Activated CD8-positive, alpha-beta memory T cell treated with anti-CD3 and anti-CD28 coated beads, Interleukin-2, amount 10 ng/mL, durations not matched to agents 7 days and 5 days (primary cell): ENCODE measurements at places on chromosomes 2 and 18. TPM values are rescaled to one million over a fixed set of nuclear protein-coding genes. Genes with fewer than 3 reads are reported as not detected.

Gene PROC
- not detected for total RNA-seq

Gene CNDP1
- 0.28 TPM for total RNA-seq

Gene LBX2
- total RNA-seq, result 2.4 TPM

Gene PCARE
- not detected for total RNA-seq

Gene SCTR
- total RNA-seq, result not detected

Gene NDC80
- 101 TPM for total RNA-seq

GRCh38 chr2:72973566-72974435, 56.5 kb downstream of the EMX1 start:
- H3K27me3 ChIP-seq, result peaks cover 7% of the 10 kb centered on the region
- DNase-seq, result peak; percentile 64
- H3K4me3 ChIP-seq, result no peak overlapping the region
- no peak overlapping the region for H3K27ac ChIP-seq
- H3K36me3 ChIP-seq, result no peaks in the 10 kb centered on the region
- no peaks in the 10 kb centered on the region for H3K4me1 ChIP-seq

DNA sequence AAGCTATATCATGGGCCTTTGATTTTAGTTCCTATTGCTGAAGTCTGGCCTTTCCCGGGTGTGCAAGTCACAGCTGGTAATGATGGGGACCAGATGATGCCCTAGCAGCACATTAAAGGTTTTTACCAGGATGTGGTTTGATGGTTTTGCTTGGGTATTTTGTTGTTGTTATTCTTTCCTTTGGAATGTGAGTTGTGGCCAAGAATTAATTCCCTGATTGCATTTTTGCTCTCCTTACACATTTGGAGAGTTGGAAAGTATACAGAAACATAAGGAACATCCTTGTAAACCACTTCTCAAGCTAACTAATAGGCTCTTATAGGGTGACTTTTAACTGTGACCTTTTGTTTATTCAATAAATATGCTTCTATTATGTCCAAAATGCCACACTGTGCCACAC, 154.1 kb upstream of the MMADHC start:
- H3K27me3 ChIP-seq, result no peaks in the 10 kb centered on the region
- no peaks in the 10 kb centered on the region for H3K4me1 ChIP-seq
- no peaks in the 10 kb centered on the region for H3K36me3 ChIP-seq
- H3K27ac ChIP-seq, result no peak overlapping the region

- peaks cover 10% of the 10 kb centered on the region for H3K27me3 ChIP-seq
- no peak for DNase-seq
- H3K27ac ChIP-seq, result no peak overlapping the region
- no peak overlapping the region for H3K4me3 ChIP-seq
- H3K36me3 ChIP-seq, result no peaks in the 10 kb centered on the region
Measured at GRCh38 chr2:223594259-223594658, 7.9 kb downstream of the SCG2 start.

- peaks cover 2% of the 10 kb centered on the region for H3K36me3 ChIP-seq
- no peak overlapping the region for H3K4me3 ChIP-seq
- DNase-seq, result no peak
- no peak overlapping the region for H3K27ac ChIP-seq
Measured at GRCh38 chr2:136030406-136030805, 45.0 kb upstream of the DARS1 start.

- peaks cover 16% of the 10 kb centered on the region for H3K27me3 ChIP-seq
- peaks cover 14% of the 10 kb centered on the region for H3K4me1 ChIP-seq
- peak within 1 kb of the TSS; percentile 73 for H3K4me3 ChIP-seq
Measured at GRCh38 chr2:101697124-101698013, at the start of gene MAP4K4. MAP4K4 (plus strand) TSS chr2:101697707; CDS start chr2:101698081, 374 bp downstream.

- peaks cover 17% of the 10 kb centered on the region for H3K27me3 ChIP-seq
- peaks cover 4% of the 10 kb centered on the region for H3K4me1 ChIP-seq
- H3K4me3 ChIP-seq, result no peak overlapping the region
- no peak overlapping the region for H3K27ac ChIP-seq
- H3K36me3 ChIP-seq, result no peaks in the 10 kb centered on the region
Measured at GRCh38 chr2:38462121-38462661, 85.1 kb upstream of the ATL2 start.
